ENCODE measurements at places on chromosomes 12 and 14. TPM values are rescaled to one million over a fixed set of nuclear protein-coding genes. Genes with fewer than 3 reads are reported as not detected.

PAPLN gene
- total RNA-seq, result 5.7 TPM

GLT1D1 gene
- 7.0 TPM for total RNA-seq

LTB4R gene
- total RNA-seq, result 3.5 TPM

NACA gene
- 791 TPM for total RNA-seq

RIPK3 gene
- total RNA-seq, result 1.2 TPM

RAB21 gene
- total RNA-seq, result 15.7 TPM

GPR162 gene
- total RNA-seq, result 28.5 TPM

SIRT4 gene
- total RNA-seq, result 2.5 TPM

MFAP5 gene
- 1.4 TPM for total RNA-seq

GON7 gene
- total RNA-seq, result 10.2 TPM

ADAM21 gene
- total RNA-seq, result 0.18 TPM

B3GNT4 gene
- total RNA-seq, result 8.3 TPM

LMNTD1 gene
- total RNA-seq, result 1.1 TPM

DNAH10 gene
- 2.1 TPM for total RNA-seq

RAB15 gene
- 27.3 TPM for total RNA-seq

TMEM119 gene
- total RNA-seq, result 1.1 TPM

NOVA1 gene
- total RNA-seq, result 132 TPM

CLEC4C gene
- total RNA-seq, result not detected

OLR1 gene
- 4.8 TPM for total RNA-seq

RTN1 gene
- total RNA-seq, result 527 TPM

GNB3 gene
- 5.5 TPM for total RNA-seq

PRH2 gene
- 0.64 TPM for total RNA-seq

KCNH5 gene
- total RNA-seq, result 7.1 TPM

PRB2 gene
- not detected for total RNA-seq

KCNH3 gene
- 2.2 TPM for total RNA-seq

GPR68 gene
- 5.8 TPM for total RNA-seq

GPRC5A gene
- total RNA-seq, result 0.36 TPM

VTI1B gene
- 42.3 TPM for total RNA-seq
